H9 (cell line): ENCODE measurements at places on chromosomes 3 and 15. TPM values are rescaled to one million over a fixed set of nuclear protein-coding genes. Genes with fewer than 3 reads are reported as not detected.

- DNase-seq, result no peak
- peaks cover 3% of the 10 kb centered on the region; the same call in 1 of the 2 replicates for H3K4me1 ChIP-seq
- no peaks in the 10 kb centered on the region for H3K27me3 ChIP-seq
- H3K4me3 ChIP-seq, result no peak overlapping the region
- no peak overlapping the region for H3K27ac ChIP-seq
- no peaks in the 10 kb centered on the region for H3K36me3 ChIP-seq
Measured at GRCh38 chr3:29416514-29416913, 135.6 kb downstream of the RBMS3 start.

DNA sequence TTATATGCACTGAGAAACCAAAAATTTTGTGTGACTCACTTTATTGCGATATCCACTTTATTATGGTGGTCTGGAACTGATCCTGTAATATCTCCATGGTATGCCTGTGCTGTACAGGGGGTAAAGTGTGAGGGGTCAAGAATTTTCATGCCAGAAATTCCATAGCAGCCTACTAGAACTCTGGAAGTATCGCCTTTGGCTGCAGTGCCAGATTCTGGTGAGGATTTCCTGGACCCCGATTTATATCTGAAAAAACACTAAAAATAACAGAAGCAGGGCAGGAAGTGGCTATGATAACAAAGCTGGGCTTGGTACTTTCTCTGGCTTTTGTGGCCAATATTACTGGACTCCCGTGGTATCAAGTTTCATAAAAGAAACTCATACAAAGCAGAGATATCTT is 36.4 kb downstream of the CCDC80 start:
- no peaks in the 10 kb centered on the region for H3K36me3 ChIP-seq
- H3K4me3 ChIP-seq, result no peak overlapping the region
- DNase-seq, result no peak
- H3K4me1 ChIP-seq, result no peaks in the 10 kb centered on the region

DNA sequence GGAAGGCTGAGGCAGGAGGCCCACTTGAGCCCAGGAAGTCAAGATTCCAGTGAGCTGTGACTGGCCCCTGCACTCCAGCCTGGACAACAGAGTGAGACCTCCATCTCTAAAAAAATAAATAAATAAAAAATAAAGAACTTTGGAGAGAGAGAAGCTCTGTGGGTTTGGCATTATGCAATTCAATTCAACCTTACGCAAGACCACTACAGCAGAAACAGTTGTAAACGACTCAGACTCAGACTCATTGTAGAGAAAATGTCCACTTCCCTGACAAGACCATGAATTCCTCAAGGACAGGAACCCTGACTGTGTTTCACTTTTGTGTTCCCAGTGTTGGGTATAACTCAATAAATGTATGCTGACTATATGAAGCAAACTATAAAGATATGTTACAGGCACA is 90.3 kb upstream of the C3orf80 start:
- H3K27me3 ChIP-seq, result no peaks in the 10 kb centered on the region
- no peaks in the 10 kb centered on the region for H3K36me3 ChIP-seq
- no peak overlapping the region for H3K4me3 ChIP-seq
- H3K4me1 ChIP-seq, result no peaks in the 10 kb centered on the region
- no peak for DNase-seq

Gene AKAP13
- 41.7 and 47.3 TPM in 2 replicates for total RNA-seq

Gene FBLN2
- total RNA-seq, result 9.8 and 11.8 TPM in 2 replicates

- peaks cover 2% of the 10 kb centered on the region; the same call in 1 of the 2 replicates for H3K4me1 ChIP-seq
- H3K4me3 ChIP-seq, result no peak overlapping the region
- no peaks in the 10 kb centered on the region for H3K27me3 ChIP-seq
- peaks cover 18% of the 10 kb centered on the region for H3K36me3 ChIP-seq
- H3K27ac ChIP-seq, result no peak overlapping the region
- no peak for DNase-seq
Measured at GRCh38 chr15:49236869-49237268, 66.8 kb downstream of the GALK2 start.

Gene POPDC2
- total RNA-seq, result 0.37 and 0.97 TPM in 2 replicates

DNA sequence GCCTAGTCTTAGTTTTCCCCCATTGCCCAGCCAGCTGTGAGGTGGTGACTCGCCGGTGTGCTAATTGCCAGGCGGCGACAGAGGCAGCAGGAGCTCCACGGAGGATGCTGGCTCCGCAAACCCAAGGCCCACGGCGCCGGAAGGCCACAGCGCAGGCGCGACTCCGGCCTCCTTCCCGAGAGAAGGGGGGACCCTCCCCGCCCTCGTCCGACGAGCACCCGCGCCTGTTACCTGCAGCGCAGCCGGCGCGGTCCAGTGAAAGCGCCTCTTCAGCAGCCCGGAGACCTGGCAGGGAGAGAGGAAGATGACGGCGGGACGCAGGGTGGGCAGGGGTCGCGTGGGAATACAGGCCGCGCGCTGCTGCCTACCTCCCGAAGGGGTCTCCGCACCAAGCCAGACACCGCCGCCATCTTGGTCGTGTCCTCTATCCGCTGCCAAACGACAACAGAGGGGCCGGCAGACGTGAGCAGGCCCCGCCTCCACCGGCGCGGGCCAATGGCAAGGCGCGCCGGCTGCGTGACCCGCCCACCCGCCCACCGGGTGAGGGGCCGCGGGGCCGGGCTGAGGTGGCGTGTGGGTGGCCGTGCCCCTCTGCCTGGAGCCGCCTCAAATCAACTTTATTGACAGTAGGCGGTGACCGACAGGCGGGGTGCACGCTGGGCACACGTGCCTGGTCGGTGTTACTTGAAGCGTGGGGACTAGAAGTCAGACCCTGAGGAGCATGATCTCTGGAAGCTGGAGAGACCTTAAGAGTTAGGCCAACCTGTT is at the start of gene PDHB:
TSS of gene PDHB (minus strand) at position 433 of the 768 bp plus-strand sequence. CDS start at position 410, 23 bp downstream.
- H3K4me1 ChIP-seq, result peaks cover 9% of the 10 kb centered on the region; the same call in 1 of the 2 replicates
- H3K4me3 ChIP-seq, result peak within 1 kb of the TSS; percentile 96
- H3K36me3 ChIP-seq, result peaks cover 35% of the 10 kb centered on the region
- H3K27ac ChIP-seq, result peak within 1 kb of the TSS; percentile 28
- H3K27me3 ChIP-seq, result no peaks in the 10 kb centered on the region
- peak; percentile 96 for DNase-seq

Gene CCDC33
- total RNA-seq, result 4.5 and 4.6 TPM in 2 replicates

Gene SEMA7A
- total RNA-seq, result 5.7 and 7.0 TPM in 2 replicates

DNA sequence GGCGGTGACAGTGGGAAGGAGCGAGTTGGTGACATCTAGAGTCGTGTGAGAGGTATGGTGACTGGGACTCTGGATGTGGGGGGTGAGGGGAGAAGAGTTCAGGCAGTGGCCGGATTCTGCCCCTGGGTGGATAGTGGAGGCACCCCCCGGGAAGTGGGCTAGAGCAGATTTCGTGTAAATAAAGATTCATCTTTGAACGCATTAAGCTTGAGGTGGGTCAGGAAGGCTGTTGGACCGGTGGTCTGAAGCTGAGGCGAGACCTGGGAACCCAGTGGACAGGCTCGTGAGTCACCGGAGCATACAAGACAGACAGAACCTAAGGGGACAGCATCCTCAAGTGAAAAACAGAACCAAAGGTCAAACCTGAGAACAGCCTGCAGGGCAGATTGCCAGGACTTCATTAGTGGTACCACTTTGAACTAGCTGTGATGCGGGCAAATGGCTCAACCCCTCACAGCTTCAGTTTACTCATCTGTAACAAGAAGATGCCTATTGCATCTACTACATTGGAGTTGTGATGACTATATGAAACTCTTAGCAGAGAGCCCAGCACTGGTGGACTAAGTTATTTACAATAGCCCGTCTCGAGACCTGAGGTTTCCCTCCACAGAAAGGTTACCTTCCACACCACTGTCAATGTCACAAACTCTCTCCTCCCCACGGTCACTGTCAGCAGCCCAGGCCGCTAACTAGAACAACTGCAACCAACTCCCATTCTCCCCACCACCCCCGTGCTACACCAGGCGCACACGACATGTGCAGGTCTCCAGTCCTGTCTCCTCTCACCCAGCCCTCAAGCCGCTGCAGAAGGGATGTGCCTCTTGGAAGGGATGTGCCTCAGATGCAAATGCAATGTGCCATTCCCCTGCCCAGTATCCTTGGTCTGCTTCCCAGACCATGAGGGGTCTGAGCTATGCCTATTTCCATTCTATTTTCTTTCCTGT is 901 bp upstream of the CLN6 start:
- H3K4me1 ChIP-seq, result peaks cover 12% of the 10 kb centered on the region; the same call in 1 of the 2 replicates
- H3K27ac ChIP-seq, result no peak overlapping the region
- no peak for DNase-seq
- H3K27me3 ChIP-seq, result no peaks in the 10 kb centered on the region

GRCh38 chr3:99126316-99126715 is 224.8 kb upstream of the DCBLD2 start:
- no peak overlapping the region for H3K4me3 ChIP-seq
- no peaks in the 10 kb centered on the region for H3K4me1 ChIP-seq
- no peak overlapping the region for H3K27ac ChIP-seq
- no peak for DNase-seq
- no peaks in the 10 kb centered on the region for H3K27me3 ChIP-seq
- H3K36me3 ChIP-seq, result no peaks in the 10 kb centered on the region

DNA sequence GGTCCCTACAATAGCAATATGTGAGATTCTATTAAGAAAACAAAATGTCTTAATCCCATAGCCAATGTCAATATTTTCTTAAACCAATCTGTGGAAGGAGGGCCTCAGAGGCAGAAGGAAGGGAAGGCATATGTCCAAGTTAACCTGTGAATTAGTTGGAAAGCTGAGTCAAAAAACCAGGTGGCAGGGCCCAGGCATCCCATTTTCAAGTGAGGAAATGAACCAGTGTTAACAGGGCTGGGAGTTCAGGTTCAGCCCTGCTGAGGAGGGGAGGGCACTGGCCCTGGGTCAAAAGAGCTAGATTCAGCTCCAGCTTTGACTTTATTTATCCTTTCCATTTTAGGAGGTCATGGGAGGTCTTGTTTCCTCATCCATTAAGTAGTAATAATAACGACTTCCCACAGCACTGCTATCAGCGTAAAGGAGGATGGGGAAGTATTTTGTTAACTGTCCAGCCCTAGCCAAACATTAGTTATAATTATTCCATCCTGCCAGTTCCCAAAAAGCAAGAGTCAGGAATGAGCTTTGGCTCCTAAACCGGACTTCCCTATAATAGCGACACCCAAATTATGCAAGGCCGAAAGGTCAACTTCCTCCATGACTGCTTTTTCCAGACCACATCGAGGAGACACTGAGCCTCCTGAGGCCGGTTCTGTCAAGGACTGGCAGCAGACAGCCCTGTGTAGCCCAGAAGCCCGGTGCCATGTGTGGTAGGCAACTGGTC is 3.2 kb downstream of the MASP1 start:
- H3K27ac ChIP-seq, result no peak overlapping the region
- H3K27me3 ChIP-seq, result no peaks in the 10 kb centered on the region
- no peak for DNase-seq
- no peak overlapping the region for H3K4me3 ChIP-seq

- H3K4me3 ChIP-seq, result peak overlapping the region; percentile 76
- H3K4me1 ChIP-seq, result peaks cover 7% of the 10 kb centered on the region; the same call in 1 of the 2 replicates
- no peaks in the 10 kb centered on the region for H3K27me3 ChIP-seq
- DNase-seq, result peak; percentile 81
- peaks cover 4% of the 10 kb centered on the region; the same call in 1 of the 2 replicates for H3K36me3 ChIP-seq
Measured at GRCh38 chr3:122679085-122679881, 1.4 kb upstream of the PARP14 start.

Gene DCBLD2
- total RNA-seq, result 47.5 and 48.0 TPM in 2 replicates

- no peak for DNase-seq
- no peaks in the 10 kb centered on the region for H3K36me3 ChIP-seq
- no peak overlapping the region for H3K4me3 ChIP-seq
- no peaks in the 10 kb centered on the region for H3K4me1 ChIP-seq
- no peak overlapping the region for H3K27ac ChIP-seq
Measured at GRCh38 chr3:58249358-58250092, 11.9 kb downstream of the ABHD6 start.
